NCI-H226 (cell line): ENCODE measurements at places on chromosomes 6 and 20.
A peak's percentile ranks its signal among the peaks of the same experiment; 100 is the strongest.

DNA sequence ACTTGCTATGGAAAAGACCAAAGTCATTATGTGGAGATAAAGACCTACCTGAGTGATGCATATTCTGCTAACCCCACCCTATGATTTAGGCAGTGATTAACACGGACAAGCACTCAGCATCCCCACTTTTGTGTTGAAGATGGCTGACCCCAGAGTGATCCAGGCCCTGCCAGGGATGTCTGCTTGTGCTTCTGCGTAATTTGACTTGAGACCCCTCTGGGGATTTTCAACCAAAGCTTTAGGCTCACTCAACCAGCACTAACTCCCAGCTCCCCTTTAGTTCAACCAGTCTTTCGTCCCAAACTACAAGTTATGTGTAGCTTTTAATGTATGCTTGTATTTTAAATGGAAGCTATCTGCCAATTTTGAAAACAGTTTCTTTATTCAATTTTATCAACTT lies 538.0 kb upstream of the ID4 start:
- no peak for DNase-seq

GRCh38 chr6:12111363-12111670 lies 99.2 kb downstream of the HIVEP1 start:
- no peak for DNase-seq

GRCh38 chr6:160583794-160584193 lies 80.3 kb downstream of the LPA start:
- no peak for DNase-seq

- DNase-seq = no peak
Observed at GRCh38 chr6:14589175-14589574, 471.6 kb downstream of the CD83 start.

DNA sequence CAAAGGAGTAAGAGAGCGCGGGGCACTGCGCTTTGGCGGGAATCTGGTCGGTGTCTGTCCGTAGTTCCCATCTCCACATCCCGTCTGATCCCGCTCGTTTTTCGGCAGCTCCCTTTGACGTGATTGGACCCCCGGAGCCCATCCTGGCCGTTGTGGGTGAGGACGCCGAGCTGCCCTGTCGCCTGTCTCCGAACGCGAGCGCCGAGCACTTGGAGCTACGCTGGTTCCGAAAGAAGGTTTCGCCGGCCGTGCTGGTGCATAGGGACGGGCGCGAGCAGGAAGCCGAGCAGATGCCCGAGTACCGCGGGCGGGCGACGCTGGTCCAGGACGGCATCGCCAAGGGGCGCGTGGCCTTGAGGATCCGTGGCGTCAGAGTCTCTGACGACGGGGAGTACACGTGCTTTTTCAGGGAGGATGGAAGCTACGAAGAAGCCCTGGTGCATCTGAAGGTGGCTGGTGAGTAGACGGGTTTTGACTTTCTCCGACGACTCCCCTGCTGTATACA lies 1.4 kb downstream of the BTN1A1 start:
- no peak for DNase-seq

DNA sequence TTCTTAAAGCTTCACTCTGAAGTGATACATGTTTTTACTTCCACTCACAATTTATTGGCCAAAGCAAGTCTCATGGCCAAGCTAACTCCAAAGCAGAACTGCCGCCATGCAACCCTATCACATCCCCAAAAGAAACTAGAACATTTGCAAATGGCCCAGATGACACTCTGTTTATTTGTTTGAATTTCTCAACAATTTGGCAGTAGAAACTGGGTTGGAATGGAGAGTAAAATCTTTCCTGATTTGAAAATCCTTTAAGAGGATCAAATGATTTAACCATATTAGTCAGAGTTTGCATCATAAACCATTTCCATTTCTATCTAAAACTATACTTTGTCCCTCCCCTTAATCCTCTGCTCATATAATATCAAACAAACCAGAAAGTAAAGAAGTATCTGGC lies 39.1 kb upstream of the E2F3 start:
- no peak for DNase-seq

DNA sequence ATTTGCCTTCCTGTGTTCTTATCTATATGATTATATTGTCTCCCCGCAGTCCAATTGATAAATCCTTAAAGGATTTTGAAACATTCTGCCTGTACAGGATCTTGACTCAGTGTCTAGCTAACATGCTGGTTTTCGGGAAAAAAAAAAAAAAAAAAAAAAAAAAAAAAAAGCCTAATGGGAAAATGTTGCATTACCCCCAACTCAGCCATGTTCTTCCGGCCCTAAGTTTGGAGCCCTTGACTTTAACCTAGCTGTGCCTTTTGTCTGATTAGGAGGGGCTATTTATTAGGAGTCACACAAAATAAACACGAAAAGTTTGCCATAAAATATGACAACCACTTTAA lies 244.4 kb upstream of the TCF21 start:
- DNase-seq = no peak

DNA sequence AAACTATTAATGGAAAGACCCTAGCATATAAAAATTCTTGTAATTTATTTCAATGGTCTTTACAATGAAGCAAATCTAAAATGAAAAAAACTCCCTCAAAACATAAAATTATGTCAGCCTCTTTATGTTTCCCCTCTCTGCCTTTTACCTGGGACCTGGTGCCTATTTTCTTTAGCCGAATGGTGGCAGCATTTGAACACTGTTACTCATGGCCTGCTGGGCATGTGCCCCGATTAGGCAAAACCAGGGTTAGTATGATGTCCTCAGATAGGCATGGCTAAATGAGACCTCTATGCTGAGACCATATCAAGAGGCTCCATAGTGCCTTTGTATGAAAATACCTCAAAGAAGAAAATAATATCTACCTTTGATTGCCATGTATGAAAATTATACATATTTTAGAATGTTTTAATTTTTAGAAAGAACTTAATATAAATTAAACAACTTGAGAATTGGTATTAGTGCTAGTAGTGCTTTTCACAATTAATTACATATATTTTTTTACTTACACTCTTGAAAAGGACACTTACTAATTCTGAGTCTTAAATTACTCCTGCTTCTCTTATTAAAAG lies 22.5 kb upstream of the C6orf58 start:
- peak; percentile 23 for DNase-seq

DNA sequence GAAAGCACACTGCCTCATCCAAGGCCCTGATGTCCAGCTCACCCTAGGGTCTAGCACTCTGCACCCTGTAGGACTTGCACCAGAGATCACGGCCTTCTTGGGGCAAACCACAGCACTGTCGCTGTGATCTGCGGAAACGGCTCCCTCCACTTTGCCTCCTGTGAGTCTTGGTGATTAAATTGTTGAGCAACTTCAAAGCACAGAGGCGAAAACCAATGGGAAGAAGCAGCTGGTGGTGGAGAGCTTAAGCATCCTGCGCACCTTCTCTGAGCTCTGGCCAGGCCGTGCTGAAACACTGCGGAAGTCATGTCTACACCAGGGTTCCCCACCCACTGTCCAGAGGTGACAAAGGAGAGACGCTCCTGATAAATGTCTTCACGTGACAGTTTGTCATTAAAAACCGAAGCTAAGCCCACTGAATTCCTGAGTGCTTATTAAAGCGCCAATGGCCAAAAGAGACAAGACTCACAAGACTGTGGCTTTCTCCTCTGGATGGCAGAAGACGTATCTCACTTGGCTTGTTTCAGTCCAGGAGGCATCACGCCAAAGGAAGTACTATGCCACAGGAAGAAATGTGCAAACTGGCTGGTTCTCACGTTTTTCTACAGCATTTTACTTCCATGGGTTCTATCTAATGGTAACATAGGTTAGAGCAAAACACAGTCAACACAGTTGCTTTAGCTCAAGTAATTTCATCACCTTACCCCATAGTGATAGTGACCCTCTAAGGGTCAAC lies 3.1 kb downstream of the RAMACL start:
- DNase-seq = no peak

GRCh38 chr6:32156891-32157290 lies 3.0 kb downstream of the PPT2 start:
- no peak for DNase-seq
